ENCODE measurements at places on chromosomes 16 and 17. TPM values are rescaled to one million over a fixed set of nuclear protein-coding genes. Genes with fewer than 3 reads are reported as not detected.

- no peak for DNase-seq
These were observed 238.9 kb downstream of the TOX3 start for GRCh38 chr16:52308051-52308450.

DNA sequence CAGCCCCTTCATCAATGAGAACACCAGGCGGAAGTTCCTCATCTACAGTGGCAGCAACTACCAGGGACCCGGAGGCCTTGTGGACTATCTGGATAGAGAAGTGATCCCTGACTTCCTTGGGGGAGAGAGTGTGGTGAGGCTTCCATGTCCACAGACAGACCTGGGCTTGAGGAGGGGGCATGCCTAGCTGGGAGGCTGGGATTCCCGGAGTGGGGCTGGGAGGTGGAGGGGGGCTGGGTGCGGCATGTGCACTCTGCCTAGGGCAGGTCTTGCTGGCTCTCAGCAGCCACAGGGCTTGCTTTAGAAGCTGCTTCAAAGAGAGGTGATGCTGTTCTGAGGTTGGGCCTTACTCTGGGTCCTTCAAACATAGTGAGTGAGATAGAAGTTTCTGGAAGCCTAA, 27.8 kb downstream of the NAGPA start:
- no peak for DNase-seq

DNA sequence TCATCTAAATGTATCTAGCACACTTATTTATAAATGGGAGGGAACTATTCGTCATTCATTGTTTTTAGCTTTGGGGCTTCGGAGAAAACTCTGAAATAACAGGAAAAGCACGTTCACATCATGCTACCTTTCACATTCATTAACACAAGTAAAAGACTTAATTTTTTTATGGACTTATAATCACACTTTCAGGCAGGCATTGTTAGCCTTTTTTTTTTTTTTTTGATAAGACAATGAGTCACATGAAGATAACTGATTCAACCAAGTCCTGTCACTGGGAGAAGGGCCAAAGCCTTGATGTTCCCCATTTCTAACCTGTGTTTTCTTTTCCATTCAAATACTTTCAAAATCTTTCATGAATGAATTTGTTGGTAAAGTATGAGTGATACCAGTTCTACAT, 631.3 kb upstream of the CA10 start:
- DNase-seq = no peak

- no peak for DNase-seq
These were observed 43.9 kb downstream of the ARHGAP27 start for GRCh38 chr17:45388604-45389325.

DNA sequence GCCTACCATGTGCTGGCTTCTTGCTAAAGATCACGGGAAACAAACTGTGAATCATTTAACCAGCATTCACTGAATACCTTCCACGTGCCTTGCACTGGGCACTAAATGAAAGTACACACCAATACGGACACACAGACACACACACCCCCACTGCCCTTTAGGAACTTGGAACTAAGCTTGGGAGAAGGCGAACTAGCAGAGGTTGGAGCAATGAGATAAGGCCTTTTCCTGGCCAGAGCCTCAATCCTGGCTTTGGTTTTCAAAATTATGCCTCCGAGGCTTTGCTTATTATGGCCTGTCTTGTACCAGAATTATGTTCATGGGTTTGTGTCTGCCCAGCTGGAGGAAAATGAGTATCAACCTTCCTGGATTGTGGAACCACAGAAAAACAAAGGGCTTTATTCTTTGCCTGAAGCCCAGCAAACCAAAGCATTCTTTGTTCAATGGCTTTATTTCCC, 32.3 kb downstream of the CPPED1 start:
- no peak for DNase-seq

The LPCAT2 gene
- total RNA-seq = 3.1 TPM

The KRTAP4-3 gene
- not detected for total RNA-seq

The GDPD3 gene
- 0.50 TPM for total RNA-seq
